ENCODE measurements at places on chromosomes 2 and 18.

GRCh38 chr2:160955578-160955977 lies 204.7 kb upstream of the TANK start:
- no peak for DNase-seq

- no peak for DNase-seq
Observed at GRCh38 chr18:69127873-69128500, 272.7 kb upstream of the DOK6 start.

DNA sequence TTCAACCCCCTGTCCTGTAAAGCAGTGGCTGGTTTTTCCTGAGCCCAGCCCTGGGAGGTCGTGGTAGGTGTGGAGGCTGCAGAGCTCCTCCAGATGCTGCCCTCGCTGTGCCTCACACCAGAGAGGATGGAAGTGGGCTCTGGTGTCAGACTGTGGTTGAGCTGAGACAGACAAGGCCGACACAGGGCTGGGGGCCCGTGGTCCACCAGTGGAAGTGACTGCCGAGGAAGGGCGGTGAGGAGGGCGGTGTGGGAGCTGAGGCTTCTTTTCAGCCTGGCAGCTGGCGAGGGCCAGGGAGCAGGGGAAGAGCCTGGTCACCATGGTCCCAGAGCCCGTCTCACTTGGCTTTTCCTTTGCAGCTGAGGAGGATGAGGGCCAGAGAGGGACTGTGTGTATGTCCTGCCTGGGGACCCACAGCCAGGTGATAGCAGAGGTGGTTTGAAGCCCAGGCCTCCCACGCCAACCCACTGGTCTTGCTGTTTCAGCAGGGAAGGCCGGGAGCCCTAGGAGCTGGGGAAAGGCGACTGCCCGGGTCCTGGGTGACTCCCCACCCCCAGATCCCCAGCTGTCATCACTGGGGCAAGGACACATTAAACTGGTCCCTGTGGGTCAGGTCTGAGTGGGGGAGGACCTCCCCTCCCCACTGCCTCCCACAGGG lies 8.5 kb downstream of the SFTPB start:
- no peak for DNase-seq

DNA sequence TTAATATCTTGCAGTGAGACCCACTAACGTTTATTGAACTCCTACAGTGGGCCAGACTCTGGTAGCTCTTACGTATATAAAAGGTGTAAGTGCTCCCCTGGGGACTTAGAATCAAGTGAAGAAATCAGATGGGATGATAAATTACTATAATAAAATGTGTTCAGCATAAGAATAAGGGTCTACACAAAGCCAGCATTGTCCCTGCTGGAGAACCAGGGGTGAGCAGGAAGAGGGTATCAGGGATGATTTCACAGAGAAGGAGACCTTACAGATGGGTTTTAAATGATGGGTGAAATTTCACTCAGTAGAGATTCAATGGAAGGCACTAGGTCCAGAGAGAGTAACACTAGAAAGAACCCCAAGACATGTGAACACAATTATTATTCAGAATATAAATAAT lies 20.7 kb downstream of the NRXN1 start:
- no peak for DNase-seq

DNA sequence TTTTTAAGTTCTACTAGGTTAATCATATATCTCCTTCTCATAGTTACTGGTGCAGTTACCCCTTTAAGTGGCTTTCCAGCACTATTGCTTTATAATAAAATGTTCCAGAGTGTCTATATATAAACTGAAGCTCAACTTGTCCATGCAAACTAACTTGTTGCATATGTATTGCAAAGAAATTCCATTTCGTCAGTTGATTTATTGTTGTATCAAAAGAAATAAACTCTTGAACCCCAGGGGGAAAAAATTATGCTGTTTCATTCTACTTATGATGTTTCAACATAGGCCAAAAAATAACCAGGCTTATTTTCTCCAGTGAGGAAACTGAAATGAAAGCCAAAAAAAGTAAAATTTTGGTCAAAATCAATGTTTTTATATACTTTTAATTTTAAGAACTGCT lies 491.9 kb downstream of the NR4A2 start:
- no peak for DNase-seq

GRCh38 chr18:42068030-42068429 lies 113.0 kb downstream of the PIK3C3 start:
- no peak for DNase-seq

DNA sequence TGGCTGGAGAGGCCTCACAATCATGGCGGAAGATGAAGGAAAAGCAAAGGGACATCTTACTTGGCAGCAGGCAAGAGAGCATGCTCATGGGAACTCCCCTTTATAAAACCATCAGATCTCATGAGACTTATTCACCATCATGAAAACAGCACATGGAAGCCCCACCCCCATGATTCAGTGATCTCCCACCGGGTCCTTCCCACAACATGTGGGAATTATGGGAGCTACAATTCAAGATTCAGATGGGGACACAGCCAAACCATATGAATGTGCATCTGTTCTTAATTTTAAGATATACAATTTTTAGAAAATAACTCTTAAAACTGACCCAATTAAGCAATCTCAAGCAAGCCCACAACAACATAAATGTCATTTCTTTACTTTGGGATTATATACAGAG lies 12.6 kb downstream of the C18orf63 start:
- no peak for DNase-seq

DNA sequence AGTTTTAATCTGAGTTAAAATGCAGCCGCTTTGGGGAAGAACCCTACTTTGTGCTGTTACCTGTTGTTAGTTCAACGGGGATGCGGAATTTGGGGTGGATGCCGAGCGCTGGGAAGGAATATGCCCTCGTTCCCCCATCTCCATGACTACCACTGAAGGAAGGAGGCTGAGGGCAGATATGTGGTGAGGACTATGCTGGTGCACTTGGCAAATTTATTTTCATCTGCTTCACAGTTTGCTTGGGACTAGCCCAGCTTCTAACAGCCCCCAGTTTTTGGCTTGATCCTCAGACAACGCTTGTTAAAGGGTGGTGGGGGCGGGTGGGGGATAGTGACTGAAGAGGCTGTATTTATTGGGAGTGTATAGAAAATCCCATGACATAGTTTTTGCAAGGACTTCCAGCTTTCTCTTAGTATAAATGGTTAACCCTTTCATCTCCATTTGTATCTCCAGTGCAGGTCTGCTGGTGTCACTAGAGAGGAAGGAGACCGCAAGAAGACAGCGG lies 100.8 kb downstream of the COLEC12 start:
- DNase-seq: no peak

GRCh38 chr2:15427987-15428386 lies 133.1 kb downstream of the NBAS start:
- no peak for DNase-seq

DNA sequence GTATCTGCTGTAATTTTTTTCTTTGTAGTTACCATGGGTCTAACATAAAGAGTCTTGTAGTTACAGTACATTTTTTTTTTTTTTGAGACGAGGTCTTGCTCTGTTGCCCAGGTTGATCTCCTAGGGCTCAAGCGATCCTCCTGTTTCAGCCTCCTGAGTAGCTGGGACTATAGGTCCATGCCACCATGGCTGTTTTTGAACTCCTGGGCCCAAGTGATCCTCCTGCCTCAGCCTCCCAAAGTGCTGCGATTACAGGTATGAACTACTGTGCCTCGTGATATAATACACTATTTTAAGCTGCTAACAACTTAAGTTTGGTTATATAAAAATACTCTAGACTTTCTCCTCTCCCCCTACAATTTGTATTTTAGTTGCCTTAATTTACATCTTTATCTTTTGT lies 46.3 kb downstream of the ASB1 start:
- DNase-seq: no peak

DNA sequence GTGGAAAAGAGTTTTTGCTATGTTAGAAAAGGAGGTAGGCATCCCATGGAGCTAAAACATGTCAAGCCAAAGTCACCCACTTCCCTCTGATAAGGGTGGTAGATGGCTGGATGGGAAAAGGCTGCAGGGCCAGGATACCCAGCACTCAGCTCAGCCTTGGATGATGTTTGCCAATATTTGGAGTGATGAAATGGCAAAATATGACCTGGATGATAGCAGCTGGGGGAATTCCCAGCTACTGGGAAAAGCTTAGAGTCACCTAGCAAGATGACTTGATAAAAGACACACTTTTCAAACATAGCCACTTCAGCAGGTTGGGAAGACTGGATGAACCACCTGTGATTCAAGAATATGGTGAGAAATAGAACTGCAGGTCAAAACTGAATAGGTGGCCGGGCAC lies 10.1 kb downstream of the RFX8 start:
- no peak for DNase-seq
